Activated CD4-positive, alpha-beta T cell treated with anti-CD3 and anti-CD28 coated beads, Interleukin-2, Interleukin-4, amounts not matched to agents 100 ng/mL and 50 ng/mL, durations not matched to agents 16 hours and 8 hours (primary cell): ENCODE measurements at places on chromosomes 2 and 18.

DNA sequence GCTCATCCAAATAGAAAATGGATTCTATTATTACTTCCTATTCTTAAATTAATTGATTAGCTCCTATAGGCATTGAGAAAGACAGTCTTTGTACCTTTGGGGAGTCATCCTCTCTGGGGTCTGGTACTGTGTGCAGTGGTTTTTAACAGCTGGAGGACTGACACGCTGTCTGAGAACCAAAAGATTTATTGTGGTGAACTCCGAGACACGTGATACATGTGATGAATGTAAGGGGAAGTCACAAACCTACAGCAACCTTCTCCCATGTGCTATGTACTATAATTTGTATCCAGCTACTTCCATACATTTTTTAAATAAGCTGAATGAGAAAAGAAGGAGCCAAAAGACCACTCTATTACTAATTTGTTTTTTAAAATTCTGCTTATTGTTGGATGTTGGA, 133.7 kb downstream of the GALNT3 start:
- DNase-seq = no peak

DNA sequence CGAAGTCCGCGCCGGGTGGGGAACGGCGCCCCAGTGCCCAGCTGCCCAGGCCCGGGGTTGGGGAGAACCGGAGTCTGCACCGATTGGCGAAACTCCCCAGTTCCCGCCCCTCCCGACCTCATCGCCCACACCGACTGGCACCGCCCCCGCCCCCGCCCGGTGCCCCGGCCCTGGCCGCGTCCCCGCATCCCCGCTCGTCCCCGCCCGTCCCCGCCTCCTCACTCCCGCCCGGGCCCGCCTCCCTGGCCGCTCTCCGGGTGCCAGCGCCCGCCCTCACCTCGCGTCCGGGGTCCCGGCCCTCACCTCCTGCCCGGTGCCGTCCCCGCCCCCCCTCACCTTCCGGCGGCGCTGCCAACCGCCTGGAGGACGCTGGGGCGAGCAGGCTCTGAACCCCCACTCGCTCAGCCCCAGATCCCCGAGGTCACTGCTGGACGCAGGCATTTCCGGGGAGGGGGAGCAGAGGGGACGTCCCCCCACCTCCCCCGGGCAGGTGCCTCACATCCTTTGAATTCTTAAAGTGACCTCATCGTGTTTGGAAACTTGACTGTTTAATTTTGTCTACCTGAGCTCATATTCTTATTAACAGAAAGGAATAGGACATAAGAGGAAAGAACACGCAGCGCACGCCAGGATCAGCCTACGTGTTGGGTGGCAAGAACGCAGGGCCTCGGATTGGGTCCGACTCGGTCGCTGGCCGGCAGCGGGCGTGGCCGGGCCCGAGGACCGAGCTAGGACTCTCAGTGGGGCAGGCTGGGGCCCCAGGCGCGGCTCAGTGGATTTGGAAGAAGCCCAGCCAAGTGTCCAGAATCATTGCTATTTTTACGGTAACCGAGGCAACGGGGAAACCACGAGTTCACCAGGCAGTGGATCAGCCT, at the start of gene FAM110C:
Gene FAM110C (minus strand): TSS at position 35 of the 875 bp plus-strand sequence. CDS start 120 bp downstream, outside the sequence.
- no peak for DNase-seq

DNA sequence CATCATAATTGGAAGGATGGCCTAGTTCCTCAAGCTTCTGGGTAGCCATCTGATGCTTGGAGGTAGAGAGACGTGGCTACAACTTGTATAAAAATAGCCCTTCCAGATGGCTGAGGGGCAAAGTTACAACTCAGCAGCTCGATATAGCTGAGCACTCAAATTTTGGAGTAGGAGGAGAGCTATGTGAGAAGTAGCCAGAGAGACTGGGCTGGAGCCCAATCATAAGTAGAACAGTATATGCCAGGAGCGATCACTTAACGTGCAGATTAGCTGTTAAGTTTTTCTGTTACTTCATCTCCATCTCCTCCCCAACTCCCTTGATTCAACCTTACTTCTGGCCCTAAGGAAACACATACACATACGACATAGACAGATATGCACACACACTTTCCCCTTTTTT, 28.8 kb downstream of the CNRIP1 start:
- no peak for DNase-seq

DNA sequence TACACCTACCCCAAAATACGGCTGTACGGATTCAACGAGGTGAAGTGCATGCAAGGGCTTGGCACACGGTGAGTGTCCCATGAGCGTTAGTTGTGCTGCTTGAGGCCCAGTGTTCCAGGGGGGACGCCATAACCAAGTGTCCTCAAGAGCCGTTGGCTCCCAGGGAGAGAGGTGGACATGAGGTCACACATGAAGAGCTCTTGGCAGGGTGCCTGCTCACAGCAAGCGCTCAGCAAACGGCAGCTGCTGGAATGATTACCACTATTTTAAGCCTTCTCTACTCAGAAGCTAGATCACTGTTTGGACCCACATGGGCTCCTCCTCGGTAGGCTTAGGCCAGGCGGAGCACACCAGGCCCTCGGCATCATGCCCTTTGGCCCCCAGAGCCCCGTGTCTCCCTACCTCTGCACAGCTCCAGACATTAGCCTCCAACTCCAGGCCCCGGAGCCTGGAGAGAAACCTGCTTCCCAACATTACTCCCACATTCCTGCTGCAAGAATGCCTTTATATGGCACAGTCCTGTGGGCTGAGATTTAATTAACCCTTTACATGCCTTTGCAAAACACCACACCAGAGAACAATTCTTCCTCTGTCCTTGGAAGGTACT, 68.4 kb upstream of the PPP1CB start:
- DNase-seq = no peak

DNA sequence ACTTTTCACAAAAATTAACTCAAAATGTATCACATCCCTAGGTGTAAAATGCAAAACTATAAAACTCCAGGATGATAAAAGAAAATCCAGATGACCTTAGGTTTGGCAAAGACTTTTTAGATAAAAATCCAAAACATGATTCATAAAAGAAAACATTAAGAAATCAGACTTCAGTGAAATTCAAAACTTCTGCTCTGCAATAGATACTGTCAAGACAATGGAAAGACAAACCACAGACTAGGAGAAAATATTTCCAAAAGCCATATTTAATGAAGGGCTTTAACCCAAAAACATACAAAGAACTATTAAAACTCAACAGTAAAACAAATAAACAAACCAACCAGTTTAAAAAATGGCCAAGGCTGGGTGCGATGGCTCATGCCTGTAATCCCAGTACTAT, 173.6 kb upstream of the SPOPL start:
- no peak for DNase-seq

- DNase-seq = no peak
Measured at GRCh38 chr2:13104723-13105122, 388.0 kb downstream of the TRIB2 start.

DNA sequence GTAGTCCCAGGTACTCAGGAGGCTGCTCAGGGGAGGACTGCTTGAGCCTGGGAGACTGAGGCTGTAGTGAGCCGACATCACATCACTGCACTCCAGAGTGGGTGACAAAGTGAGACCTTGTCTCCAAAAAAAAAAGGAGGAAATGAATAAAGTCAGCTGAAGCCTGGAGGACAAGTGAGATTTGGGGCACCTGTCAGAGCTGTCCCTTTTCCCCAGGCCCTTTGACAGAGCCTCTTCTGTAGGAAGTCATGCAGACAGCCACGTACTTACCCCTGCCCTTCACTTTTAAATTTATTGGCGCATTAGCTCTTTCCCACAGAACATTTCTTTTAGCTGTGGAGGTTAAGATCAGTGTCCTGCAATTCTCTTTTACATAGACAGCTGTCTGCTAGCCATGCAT, 151.0 kb upstream of the DNMT3A start:
- no peak for DNase-seq

GRCh38 chr2:223046470-223047040, 5.4 kb upstream of the KCNE4 start:
- DNase-seq = no peak

GRCh38 chr18:12703664-12704063, 822 bp downstream of the PSMG2 start:
- peak; percentile 7 for DNase-seq

DNA sequence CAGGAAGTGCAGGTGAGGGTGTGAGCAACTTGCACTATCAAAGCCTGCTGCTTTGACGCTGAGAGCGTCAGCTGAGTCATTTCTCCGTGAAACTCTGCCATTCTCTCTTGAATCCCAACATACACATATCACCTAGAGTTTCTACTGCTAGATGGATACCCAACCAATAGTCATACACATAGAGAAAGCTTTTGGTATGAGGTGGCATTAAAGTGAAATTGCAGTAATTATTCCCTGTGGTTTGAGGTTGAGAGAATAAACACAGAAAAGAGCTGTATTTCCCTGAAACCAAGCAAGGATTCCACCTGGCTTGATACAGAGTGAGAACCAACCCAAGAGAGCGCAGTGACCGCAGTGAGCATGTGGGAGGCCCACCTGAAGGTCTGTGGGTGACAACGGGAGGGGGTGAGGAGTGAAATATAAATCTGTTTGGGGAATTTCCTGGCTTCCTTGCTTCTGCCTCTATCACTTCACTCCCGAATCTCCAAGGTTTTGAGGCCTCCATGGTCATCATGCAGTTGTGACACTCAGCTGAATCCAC, 28.8 kb upstream of the TMEM18 start:
- DNase-seq = peak; percentile 76

- peak; percentile 44 for DNase-seq
Measured at GRCh38 chr2:230748087-230748486, 35.4 kb downstream of the CAB39 start.

DNA sequence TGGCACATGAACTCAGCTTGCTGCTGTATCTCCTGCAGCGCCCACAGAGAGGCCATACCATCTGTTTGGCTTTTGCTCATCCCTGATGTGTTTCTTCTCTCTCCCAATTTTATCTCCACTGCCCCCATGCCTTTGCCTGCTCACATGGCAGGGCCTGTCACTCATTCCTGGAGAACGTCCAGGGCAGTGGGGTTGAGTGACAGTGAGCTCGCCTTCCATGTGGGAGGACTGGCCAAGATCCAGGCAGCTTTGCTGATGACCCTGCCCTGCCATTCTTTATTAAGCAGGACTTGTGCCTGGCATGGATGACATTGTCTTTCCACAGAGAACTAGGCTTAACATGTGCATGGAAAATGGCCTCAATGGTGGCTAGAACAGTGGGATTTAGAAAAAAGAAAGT, 230.5 kb upstream of the THSD7B start:
- DNase-seq = no peak

DNA sequence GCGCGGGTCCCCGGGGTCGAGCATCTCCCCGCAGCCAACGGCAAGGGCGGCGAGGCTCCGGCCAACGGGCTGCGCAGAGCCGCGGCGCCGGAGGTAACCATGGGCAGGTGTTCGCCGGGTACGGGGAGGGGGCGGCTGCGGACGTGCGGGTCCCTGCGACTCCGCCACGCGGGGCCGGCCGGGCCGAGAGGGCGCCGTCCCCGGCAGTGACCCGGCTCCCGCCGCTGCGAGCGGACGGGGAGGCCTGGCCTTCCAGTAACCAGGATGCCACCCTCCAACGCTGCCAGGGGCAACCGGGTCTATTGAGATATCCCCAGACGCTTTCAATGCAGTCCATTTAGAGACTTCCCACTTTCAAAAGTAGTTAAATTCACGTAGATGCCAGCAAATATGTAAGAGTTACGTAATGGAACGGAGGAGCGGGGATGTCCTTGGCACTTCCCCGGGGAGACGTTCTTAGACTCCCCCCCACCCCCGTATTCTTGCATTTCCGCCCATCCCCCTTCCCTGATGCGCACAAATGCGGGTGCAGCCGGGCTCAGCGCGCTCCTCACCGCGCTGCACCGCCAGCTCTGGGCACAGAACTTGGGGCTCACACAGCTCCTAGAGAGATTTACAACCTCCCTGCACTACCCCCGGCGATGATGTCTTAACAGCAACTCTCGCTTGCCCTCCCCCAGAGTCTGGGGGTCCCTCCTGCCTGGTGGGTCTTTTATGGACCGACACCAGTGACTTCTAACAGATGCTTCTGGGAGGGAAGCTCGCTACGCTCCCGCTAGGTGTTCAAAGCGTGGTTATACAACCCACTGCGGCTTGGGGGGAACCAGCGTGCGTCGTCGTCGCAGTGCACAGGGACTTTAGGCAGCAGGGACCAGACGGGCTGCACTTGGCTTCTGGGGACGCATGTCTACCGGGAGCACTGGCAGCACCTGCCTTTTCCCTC, 657 bp downstream of the SGPP2 start:
- DNase-seq = peak; percentile 10

DNA sequence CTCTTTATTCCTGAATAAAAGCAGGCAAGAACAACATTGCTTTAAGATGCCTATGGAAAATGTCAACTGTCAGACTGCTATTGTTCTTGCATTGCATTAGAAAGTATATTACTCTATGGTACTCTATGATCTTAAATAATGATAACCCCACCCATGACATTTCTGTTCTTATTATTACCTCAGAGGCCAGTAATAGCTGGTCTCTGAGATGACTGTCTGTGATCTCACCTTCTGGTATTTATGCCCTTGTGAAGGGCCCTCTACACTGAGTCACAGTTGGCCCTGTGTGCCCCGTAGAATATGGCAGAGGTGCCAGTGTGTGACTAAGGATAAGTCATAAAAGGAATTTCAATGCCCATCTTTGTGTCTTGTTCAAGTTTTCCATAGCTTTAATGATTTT, 61.0 kb downstream of the SPP2 start:
- no peak for DNase-seq

- no peak for DNase-seq
Measured at GRCh38 chr2:150169237-150169629, 318.2 kb downstream of the RND3 start.

GRCh38 chr2:173673640-173674039, 291.5 kb downstream of the SP3 start:
- no peak for DNase-seq

- DNase-seq = no peak
Measured at GRCh38 chr2:184119989-184120800, 478.1 kb upstream of the ZNF804A start.

DNA sequence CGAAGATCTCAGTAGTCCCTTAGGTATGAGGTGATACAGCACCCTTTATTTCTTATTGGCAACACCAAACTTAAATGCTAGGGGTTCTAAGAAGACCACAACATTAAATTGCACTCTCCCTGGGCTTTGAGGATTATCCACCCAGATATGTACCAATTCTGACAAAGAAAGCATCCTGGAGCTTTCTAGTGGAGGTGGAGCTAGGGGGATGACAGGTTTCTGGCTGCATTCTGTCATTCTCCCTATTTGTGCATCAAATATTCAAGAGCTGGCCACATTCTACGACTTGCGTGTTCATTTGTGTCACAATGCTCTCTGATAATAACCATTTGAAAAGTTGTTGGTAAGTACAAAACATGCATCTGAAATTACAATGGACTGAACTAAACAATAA, 111.1 kb downstream of the CDH2 start:
- no peak for DNase-seq

GRCh38 chr2:164625378-164625971, 4.2 kb upstream of the GRB14 start:
- DNase-seq = no peak

- no peak for DNase-seq
Measured at GRCh38 chr2:156518138-156518537, 82.0 kb downstream of the GPD2 start.

GRCh38 chr2:60735496-60736250, 20.4 kb upstream of the PAPOLG start:
- no peak for DNase-seq
